CD4-positive, alpha-beta T cell treated with Interleukin-15 for 1 hour (primary cell): ENCODE measurements at places on chromosomes 5 and 9.

DNA sequence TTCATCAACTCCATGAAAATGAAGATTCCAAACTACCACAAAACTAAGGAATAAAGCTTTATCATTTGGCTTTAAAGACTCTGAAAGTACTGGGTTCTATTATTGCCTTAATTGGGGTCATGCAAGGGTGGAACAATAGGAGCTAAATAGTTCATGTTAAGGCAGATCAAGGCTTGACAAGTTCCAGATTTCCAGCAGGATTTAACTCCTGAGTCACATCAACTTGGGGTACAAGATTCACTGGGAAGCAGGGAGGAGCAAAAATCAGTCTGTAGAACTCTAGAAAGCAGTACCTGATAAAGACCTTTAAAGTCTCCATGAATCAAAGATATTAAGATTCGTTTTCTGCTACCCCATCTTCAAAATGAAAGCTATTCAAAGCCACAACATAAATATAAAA, 41.9 kb upstream of the GLRX start:
- no peak for DNase-seq

GRCh38 chr9:94649100-94649819, 9.9 kb upstream of the FBP1 start:
- peak; percentile 55 for DNase-seq

- DNase-seq: no peak
Measured at GRCh38 chr5:154830596-154830995, 19.8 kb downstream of the FAXDC2 start.

DNA sequence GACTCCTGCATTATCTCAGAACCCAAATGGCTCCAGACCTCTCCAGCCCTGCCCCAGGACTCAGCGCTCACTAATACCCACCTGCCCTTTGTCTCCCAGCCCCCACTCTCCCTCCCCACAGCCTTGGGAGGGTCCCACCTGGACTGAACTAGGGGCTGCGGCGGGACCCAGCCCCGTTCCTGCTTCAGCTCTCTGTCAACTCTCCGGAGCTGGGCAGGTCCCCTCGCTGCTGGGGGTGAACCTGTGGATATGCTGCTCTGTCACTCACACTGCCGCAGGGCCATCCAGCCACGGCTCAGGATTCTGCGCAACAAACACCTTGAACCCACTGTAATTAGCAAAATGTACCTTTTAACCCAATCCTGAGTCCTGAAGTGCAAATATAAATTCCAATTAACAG, 36.8 kb downstream of the NDUFS6 start:
- DNase-seq: no peak

DNA sequence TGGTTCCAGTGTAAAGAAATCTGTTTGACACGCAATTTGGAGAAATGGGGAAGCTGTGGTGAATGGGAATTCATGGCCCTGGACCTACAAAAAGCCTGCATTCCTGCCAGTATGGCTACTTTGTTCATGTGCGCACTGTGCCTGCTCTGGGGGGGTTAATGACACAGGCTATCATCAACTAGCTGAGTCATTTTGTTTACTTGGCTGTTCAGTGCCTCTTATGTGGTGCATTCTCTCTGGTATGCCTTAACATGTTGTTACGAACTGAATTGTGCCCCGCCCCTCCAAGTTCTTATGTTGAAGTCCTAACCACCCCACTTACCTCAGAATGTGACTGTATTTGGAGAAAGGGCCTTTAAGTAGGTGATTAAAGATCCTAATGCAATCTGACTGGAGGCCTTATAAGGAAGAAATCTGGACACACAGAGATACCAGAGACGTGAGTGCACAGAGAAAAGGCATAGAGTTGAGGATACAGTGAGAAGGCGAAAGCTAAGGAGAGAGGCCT, 20.4 kb upstream of the UBAP1 start:
- no peak for DNase-seq

- DNase-seq: no peak
Measured at GRCh38 chr5:38099205-38100168, 158.9 kb upstream of the EGFLAM start.

DNA sequence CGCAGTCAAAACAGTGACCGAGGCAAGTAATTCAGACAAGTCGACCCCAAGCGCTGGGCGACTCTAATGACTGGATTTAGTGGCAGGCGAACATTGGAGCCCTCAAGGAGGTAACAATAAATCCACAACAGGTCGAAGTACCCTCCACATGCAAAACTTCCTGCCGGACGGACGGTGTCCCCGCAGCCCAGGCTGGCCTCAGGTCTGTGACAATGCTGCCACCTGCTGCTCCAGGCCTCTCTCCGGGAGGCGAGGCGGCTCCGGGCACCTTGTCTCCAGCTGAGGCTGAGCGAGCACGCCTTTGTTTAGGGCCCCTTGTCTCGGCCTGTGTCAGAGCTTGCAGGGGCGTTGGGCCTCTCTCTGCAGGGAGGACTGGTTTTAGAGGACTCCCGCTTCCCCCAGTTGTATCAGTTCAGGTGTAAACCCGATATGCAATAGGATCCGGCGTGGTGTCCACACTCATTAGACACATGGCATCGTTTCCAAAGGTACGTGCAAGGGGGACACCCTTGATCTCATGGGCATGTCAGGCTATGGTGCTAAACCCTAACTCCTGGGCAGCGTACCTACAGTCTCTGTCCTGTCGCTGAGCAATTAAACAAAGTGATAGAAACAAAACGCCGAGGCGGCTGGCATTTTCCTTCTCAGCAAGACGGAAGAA, 628.0 kb upstream of the ADAMTS16 start:
- DNase-seq: no peak

GRCh38 chr5:134436523-134437339, 25.1 kb upstream of the CDKN2AIPNL start:
- peak; percentile 81 for DNase-seq

- peak; percentile 42 for DNase-seq
Measured at GRCh38 chr5:39219437-39219836, at the start of gene FYB1. TSS of gene FYB1 (minus strand) at chr5:39219563. CDS start at chr5:39202960, 16,603 bp downstream.

DNA sequence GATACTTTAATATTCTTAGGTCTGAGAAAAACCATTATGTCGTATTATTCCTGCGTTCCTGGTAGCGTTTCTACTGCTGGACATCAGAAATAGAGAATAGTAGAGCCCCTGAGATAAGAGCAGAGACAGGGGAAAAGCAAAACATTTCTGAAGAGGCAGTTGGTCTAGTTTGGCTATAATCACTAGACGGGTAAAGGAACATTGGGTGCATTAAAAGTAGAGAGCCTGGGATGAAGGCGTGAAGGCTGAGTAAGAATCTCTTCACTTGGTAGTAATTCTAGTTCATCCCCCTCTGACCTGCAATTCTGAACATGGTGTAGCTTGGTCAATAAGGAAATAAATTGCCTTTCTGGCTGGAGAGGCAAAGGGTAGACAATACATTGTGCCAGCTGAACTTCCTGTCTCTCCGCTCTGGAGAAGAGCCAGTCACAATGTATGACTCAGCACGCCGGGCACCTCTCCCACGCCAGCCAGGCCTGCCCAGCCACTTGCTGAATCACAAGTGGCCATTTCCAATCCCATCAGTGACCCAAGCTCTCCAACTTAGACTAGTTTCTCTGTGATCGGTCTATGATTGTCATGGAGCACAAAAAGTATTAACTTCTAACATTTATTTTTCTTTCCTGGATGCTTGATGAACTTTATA, 75.4 kb downstream of the STK32A start:
- peak; percentile 41 for DNase-seq

DNA sequence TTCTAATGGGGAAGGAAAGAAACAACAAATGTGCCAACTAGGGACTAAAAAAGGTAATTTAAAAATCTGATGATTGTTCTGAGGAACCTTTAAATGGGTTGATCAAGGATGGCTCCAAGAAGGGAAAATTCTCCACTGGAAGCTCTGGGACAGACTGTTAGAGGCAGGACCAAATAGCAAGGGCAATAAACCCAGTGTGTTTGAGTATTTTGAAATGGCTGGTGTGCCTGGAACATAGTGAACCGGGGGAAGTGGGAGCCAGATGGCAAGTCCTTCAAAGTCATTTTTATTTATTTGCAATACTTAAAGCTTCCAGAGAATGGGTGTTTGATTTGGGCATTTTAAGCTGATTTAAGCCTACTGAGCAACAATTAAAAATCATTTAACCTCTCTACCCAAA, 587.7 kb upstream of the MEF2C start:
- no peak for DNase-seq

DNA sequence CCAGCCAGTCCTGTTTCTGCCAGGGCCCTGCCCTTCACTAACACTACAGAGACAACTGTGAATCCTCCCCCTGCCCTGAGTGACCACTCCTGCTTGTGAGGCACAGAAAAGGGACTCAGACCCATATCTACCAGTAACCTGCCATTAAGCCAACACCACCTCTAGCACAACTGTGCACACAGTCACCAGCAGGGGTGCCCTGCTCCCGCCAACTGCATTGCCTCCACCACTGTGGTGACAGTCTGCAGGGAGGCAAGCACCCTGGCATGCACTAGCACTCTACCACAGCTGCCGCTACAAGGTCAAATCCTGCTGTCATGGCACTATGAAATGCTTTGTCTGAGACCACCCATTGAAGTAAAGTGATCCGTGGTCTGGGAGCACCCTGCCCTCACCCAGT, 1028.5 kb upstream of the CDH9 start:
- DNase-seq: no peak

DNA sequence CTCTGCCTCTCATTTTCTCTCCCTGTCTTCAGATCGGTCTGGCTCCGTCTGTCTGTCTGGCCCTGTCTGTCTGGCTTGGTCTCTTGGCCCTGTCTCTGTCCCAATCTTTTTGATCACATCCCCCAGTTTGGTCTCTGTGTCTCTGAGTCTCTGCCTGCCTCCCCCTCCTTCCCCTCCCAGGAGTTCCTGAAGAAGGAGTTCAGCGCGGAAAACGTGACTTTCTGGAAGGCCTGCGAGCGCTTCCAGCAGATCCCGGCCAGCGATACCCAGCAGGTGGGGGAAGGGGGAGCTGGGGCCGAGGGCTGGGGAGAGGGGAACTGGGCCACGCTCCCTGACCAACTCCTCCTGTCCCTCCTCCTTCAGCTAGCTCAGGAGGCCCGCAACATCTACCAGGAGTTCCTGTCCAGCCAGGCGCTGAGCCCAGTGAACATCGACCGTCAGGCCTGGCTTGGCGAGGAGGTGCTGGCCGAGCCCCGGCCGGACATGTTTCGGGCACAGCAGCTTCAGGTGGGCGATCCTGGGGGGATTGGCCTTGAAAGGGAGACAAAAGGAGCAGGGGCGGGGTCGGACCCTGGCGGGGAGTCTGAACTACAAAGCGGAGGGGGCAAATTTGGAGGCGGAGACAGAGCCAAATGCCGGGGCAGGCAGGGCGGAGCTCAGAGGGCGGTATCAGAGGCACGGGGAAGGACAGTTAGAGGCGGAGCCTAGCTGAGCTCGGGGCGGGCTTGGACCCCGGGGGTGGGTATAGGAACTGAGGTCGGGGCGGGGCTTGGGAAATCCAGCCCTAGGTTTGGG, 9.0 kb downstream of the RGS14 start:
- DNase-seq: no peak

DNA sequence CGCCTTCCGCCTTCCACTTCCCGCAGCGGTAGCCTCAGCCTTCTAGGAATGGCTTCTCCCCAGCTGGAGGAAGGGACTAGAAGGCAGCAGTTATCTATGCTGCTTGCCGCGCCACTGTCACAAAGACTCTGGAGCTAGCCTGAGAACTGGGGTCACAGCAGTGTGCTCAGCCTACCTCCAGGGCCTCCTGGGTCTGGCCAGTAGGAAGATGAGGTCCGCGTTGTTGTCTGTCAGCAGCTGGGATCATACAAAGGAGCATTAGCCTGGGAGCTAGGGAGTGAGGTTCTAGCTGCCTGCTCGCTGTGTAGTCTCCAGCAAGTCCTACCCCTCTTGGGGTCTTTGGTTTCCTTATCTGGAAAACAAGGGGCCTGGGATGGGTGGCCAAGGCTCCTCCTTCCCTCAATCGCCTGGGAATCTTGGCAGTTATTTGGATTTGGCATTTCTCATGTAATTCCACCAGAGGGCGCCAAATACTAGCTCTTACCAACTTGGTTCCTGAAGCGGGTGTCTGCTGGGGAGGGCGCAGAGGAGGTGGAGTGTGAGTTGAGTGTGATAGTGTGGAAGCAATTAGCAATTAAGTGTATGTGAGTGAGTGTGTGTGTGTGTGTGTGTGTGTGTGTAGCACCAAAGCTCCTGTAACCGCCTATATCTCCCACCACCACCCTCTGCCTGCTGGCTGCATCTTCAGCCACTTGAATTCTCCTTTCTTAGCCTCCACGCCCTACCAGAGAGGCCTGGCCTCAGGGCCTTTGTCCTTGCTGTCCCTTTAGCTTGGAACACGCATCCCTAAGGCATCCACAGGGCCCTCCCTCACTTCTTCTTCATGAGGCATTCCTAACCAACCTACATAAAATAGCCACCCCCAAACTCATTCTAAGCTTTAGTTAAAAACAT, 97.1 kb downstream of the ENTREP1 start:
- DNase-seq: peak; percentile 29

GRCh38 chr9:24416136-24416535, 129.6 kb downstream of the IZUMO3 start:
- DNase-seq: no peak

DNA sequence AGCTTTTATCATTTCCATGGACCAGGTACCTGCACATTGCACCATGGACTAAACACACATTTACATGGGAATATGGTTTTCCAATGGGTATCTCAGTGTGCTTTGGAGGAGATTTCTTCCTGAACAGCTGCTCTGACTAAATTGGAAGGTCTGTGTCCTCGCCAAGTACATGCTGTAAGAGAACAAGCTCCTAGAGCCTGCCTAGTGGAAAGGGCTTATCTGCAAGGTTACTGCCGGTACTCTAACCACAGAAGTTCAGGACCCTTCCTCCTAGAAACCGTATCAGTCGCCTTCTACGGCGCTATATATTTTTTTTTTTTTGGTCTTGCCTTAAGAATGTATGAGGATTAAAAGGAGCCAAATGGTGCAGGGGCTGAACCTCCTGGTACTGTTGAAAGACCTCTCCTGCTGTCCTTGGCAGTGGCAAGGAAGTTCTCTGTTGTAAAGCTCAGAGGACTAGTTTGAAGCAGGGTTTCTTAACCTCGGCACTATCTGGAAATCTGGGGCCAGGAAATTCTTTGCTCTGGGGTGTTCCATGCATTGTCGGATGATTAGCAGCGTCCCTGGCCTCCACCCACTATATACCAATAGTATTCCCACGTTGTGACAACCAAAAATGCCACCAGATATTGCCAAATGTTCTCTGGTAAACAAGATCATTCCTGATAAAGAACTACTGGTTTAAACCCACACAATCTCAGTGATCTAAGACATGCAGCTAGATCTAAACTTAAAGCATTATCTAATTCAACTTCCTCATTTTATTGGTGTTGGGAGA, 107.4 kb downstream of the FBXO38 start:
- no peak for DNase-seq

DNA sequence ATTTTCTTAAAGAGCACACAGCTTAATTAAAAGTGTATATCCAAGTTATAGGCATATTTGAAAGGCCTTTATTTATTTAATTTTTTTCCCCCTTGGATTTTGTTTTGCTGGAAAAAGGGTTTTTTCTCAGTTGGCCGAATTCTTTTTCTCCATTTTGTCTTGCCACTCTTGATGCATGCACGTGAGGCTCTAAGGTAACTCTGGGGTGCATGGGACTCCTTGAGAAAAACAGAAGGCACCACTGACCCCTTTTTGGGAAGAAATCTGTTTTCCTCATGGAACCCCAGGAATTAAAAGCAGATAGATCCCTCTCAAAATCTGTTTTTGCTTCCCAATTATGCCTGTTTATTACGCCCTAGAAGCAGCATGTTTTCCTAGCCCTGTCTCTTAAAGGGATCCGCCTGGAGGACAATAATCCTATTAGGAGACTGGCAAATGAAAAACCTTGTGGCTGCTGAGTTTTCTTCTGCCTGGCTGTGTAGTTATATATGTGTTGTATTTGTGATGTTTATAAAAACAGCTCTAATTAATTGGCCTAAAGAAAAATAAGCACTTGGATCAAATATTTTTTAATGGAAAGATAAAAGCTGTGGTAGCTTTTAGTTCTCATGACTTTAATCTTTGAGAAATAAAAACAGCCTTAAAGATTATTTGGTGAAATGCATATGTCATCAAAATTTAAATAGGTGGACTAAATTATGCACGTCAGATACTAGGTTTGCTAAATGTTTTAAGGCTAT, 435.1 kb upstream of the CDH9 start:
- no peak for DNase-seq
